Brain microvascular endothelial cell (primary cell): ENCODE measurements at places on chromosomes 1 and 21.
A peak's percentile ranks its signal among the peaks of the same experiment; 100 is the strongest.

DNA sequence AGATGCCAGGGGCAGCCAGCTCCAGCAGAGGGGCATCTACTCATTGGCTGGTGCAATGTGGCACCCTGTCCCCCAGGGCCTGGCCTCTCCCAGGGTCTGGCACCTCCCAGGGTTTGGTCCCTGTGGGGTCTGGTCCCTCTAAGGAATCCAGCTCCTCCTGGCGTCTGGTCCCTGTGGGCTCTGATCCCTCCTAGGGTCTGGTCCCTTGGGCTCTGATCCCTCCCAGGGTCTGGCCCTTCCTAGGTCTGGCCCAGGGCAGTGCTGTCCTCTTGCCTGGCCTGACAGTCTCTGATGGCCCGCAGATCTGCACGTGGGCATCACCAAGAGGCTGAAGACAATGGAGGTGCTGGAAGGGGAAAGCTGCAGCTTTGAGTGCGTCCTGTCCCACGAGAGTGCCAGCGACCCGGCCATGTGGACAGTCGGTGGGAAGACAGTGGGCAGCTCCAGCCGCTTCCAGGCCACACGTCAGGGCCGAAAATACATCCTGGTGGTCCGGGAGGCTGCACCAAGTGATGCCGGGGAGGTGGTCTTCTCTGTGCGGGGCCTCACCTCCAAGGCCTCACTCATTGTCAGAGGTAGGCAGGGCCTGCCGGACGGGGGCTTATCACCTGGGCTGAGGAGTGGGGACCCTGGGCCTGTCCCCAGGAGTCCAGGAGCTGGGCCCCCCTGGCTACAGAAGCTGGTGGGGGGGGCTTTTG lies 73.9 kb downstream of the OBSCN start:
- DNase-seq: no peak

DNA sequence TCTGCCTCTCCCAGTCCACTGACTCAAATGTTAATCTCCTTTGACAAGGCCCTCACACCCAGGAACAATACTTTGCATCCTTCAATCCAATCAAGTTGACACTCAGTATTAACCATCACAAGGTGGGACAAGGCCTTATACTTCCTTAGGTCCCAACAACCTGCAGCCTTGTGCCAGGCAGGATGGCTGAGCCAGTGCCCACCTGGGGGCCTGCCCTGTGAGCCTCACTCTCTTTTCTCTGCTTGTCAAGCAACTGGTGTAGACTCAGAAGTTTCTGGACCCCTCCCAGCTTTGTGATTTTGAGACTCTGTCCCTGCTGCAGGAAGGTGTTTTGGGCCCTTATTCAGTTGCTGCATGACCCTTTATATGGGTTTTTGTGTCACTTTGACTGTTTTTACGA lies 310.0 kb upstream of the C1orf174 start:
- no peak for DNase-seq

- DNase-seq: no peak
Measured at GRCh38 chr1:153343040-153343681, 5.5 kb downstream of the PGLYRP4 start.

DNA sequence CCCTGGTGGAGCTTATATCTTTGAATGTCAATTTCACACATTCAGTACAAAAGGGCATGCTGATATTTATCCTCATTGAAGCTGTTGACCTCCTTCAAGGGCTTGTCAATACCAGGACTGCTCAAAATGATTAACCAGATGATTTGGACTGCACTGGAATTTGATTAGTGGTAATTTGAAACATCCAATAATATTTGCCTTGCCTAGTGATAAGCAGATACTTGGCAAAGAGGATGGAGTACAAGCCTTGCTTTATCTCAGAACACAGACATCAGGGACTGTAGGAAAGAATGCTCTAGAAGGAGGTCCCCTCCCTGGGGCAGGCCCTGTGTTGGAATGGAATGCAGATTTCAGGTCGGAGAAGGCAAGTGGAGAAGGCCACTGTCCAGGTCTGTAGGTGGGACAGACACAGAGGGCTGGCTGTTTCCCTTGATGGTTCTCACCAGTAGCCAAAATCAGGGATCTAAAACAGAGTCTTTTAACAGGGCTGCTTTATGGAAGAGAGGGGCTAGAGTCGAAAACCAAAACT lies 64.8 kb upstream of the ZNF648 start:
- no peak for DNase-seq

DNA sequence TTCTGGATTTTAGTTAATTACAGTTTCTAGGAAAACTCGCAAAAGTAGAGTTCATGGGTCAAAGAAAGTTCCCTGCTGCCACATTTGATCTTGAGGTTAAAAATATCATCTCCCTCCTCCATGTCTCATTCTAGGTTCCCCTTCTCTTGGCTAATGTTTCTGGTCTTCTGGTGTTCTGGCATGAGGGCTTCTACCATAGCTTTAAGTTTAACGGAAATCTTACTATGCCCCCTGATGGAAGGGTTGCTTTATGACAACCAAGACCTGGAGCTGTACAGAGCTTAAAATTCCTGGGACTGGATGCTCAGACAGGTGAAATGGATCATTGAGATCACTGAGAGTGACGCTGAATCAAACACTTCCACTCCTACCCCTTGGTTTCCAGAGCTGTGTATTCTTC lies 1881.7 kb downstream of the MRPL39 start:
- DNase-seq: no peak

DNA sequence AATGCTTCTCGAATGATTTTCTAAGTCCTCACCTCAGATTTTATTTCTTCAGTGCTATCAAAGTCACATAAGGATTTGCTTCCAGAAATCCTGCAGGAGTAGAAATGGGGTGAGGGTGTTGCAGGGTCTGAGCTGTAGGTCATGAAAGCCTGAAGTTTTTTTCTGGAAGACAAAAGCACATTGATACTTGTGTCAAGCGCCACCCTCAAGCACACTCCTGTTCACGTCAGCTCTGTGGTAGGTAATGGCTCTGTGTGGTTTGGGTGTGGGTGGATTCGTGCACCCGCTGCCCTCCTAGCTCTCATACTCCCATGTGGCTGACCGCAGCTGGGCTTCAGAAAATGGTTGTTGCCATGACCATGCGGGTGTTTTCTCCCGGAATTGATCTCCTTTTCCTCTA lies 39.9 kb downstream of the AKNAD1 start:
- peak; percentile 7 for DNase-seq

- no peak for DNase-seq
Measured at GRCh38 chr1:27570784-27571183, 33.2 kb downstream of the AHDC1 start.

- no peak for DNase-seq
Measured at GRCh38 chr21:44496564-44497550, 41.5 kb downstream of the LRRC3 start.

DNA sequence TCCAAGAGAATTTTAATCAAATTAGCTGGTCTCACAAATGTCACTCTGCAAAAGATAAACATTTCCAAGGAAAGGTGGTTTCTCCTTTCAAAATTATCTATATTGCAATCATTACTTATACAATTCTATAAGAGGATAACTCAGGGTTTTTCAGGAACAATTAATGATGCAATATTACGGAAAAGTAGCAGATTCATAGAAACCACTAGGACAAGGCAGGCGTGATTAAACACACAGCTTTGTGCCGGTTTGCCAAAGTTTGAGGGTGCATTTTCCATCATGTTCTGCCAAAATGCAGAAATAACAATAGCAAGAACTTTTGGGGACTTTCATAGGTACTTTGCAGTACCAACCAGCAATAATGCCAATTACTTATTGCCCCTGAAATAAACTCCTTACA lies 605 bp downstream of the TNFRSF9 start:
- no peak for DNase-seq

DNA sequence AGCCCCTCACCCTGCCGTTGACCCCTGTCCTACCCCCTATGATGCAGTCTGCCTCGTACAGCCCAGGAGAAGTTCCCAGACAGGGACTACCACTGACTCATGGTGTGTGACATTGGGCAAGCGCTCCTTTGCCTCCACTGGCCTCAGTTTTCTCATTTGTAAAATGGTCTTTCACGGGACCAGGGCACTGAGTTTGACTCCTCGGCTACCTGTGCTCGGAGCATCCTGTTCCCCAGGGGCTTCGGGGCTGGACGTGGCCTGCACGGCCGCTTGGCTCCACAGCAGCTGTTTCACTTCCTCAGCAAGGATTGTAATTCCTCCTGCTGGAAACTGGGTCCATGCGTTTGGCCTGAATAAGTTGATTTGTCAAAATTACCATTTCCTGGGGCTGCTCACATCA lies 277.3 kb downstream of the MATN1 start:
- no peak for DNase-seq

GRCh38 chr1:34786521-34787325 lies 5.7 kb downstream of the GJB3 start:
- DNase-seq: peak; percentile 76

GRCh38 chr1:72109916-72110315 lies 172.4 kb downstream of the NEGR1 start:
- DNase-seq: no peak

- no peak for DNase-seq
Measured at GRCh38 chr1:8862528-8862927, 16.0 kb downstream of the ENO1 start.

GRCh38 chr1:22163564-22163963 lies 20.7 kb upstream of the WNT4 start:
- DNase-seq: no peak

GRCh38 chr1:235552146-235552716 lies 48.0 kb upstream of the B3GALNT2 start:
- no peak for DNase-seq

GRCh38 chr1:228154670-228155571 lies 5.2 kb downstream of the GJC2 start:
- DNase-seq: no peak

DNA sequence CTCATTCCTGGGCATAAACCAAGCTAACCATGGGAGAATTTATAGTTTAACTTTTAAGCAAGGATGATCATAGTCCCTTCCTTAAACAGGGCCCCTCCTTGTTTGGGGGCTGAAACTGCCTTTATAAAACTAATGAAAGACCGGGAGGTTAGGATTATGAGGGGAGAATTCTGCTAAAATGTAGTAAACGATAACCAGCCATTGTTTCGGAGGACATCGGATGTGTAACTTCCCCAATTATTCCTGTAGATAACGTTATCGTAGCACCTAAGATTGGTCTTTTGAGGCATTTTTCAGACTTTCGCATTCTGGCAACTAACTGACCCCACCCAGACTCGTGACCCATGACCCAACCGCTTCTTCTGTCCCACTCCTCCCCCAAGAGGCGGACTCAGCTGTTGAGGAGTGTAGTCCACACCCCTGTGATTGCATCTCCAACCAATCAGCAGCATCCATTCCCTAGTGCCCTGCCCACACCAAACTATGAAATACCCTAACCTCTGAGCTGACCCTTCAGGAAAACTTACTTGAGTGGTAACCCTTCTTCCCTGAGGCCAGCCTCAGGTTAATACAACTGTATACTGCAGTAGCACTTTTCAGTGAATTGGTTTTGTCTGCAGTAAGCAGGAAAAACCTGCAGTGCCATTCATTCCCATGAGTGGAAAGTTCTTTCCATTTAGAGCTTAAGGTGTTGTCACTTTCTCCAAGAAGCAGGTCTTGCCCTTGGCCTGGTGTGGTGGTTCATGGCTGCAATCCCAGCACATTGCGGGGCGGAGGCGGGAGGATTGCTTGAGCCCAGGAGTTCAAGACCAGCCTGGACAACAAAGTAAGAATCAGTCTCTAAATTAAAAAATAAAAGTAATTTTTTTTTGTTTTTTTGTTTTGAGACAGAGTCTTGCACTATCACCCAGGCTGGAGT lies 823 bp upstream of the SYF2 start:
- peak; percentile 87 for DNase-seq

- no peak for DNase-seq
Measured at GRCh38 chr1:21335750-21336224, 45.5 kb upstream of the ECE1 start.
